ENCODE measurements at places on chromosomes 2 and 18.

DNA sequence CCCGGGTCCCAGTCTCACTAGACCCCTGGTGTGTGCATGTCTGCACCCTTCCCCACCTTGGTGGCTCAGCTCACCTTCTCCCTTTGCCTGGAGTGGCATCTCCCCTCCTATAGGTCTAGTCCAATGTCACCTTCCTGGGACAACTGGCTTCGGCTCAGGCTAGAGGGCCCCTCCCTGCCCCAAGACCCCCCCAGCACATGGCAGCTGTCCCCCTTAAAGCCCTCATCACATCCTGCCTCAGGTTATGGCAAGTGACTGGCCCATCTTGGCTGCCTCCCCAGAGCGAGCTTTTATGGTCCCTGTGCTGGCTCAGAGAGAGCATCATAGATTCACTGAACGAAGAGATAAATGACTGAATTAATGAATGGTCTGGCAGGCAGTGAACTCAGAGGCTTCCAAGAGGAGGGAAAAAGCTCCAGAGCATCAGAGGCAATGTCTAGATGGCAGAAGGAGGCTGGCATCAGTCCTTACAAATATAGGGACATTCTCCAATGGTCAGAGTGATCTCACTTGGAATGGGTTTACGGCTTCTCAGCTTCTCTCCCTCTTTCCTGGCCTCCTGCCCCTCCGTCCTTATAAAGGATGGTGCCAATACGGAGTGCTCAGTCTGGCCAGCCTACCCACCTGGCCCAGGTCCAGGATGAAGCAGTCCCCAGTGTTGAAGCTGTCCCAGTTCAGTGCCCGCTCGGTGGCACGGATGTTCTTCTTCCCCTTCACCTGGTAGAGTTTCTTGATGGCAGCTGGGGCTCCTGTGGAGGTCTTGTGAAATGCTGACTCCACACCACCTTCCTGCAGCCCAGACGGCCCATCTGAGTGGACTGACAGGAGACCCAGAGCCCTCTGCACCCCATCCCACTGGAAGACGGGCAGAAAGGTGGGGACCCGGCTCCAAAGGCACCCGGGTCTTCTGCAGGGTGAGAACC, 9.4 kb downstream of the CAPG start:
- DNase-seq, result no peak

DNA sequence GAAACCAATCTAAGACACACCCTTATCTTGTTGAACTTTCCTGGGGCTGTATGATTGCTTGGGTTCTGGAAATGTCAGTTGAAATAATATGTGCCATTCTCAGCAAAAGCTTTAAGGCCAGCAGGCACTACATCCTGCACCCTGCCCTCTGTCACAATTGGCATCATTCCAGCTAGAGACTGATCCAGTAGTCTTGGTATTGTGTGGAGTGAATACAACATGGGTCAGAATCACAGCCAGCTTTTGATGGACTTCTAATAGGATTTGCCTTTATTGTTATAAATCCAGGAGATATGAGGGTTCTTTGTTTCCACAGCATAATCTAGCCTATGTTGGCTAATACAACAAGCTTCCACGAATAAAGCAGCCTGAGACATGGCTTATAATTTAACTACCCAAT, 617.0 kb upstream of the CDH2 start:
- no peak for DNase-seq

- DNase-seq, result no peak
These were observed 291.3 kb upstream of the TANK start for GRCh38 chr2:160868891-160869290.

- DNase-seq, result no peak
These were observed 191.5 kb upstream of the SALL3 start for GRCh38 chr18:78788161-78788560.

DNA sequence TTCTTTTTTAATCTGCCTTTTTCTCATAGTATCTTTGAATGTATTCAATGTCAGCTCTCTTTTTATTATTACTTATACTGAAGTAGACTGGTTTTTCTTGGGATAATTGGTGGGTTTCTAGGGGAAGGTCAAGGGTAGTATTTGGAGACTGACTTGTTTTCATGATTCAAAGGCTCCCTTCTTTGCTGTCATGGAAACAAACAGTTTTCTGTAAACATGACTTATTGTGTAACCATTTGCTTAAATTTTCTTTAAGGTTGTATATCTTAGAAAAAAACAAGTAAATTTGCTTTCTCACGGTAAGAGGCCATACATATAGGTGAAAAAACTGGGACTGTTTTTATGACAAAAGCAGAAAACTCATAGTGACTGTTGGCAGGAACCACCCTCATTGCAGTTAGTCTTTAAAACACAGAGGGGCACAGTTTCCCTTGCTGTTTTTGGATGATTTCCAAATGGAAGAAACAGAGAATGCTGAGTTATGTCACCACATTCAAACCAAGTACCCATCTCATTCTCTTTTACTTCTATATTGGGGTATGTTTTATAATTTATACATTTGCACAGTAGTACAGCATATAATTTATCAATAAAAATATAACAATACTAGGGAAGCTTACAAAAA, 5.8 kb upstream of the RDH14 start:
- no peak for DNase-seq

GRCh38 chr2:17058772-17059402, 393.3 kb upstream of the CYRIA start:
- DNase-seq, result no peak

GRCh38 chr2:197804758-197805714, 643 bp downstream of the PLCL1 start:
- peak; percentile 88 for DNase-seq

DNA sequence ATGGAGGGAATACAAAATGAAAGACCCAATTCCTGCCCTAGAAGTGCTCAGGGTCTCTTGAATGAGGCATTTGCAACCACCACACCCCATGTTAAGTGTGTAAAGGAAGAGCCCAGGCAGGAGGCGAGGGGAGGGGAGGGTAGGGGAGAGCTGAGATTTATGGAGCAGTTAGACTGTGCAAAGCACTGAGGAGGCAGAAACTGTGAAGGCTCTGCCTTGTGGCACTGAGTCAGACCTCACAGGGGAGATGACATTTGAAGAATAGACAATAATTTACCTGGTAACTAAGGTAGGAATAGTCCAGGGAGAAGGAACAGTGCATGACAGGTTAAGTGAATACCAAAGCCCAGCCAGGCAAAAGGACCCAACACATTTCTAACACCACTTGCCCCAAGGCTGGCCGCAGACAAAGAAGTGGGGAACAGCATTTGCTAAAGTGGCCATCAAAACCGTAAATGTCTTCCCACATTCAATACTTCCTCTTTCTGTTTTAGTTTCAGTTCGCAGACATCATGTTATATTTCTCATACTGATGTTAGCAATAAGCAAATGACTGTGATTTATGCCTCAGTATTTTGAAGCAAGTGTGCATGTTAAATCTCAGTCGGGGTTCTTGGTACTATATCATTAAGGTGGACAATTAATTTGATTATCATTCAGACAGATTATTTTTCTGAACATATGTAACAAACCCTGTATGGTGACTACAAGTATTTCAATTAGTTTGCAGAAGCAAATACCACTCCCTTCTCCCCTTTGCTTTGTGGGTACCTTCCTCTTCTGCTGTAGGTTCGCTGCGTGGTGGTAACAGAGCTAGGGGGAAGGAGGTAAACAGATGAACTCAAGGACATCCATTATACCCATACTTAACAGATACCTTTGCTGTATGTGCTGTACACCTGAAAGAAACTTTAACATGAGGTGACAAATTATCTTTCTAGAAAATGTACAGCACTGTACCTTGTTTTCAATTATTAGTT, 27.5 kb downstream of the CDH20 start:
- DNase-seq, result no peak

GRCh38 chr2:98155716-98156115, 68.7 kb downstream of the VWA3B start:
- DNase-seq, result no peak

GRCh38 chr2:152047824-152048471, 50.9 kb downstream of the CACNB4 start:
- DNase-seq, result no peak

Measured in kidney (tissue), 22 donors.